ENCODE measurements at places on chromosomes 12 and 14.
A peak's percentile ranks its signal among the peaks of the same experiment; 100 is the strongest.

DNA sequence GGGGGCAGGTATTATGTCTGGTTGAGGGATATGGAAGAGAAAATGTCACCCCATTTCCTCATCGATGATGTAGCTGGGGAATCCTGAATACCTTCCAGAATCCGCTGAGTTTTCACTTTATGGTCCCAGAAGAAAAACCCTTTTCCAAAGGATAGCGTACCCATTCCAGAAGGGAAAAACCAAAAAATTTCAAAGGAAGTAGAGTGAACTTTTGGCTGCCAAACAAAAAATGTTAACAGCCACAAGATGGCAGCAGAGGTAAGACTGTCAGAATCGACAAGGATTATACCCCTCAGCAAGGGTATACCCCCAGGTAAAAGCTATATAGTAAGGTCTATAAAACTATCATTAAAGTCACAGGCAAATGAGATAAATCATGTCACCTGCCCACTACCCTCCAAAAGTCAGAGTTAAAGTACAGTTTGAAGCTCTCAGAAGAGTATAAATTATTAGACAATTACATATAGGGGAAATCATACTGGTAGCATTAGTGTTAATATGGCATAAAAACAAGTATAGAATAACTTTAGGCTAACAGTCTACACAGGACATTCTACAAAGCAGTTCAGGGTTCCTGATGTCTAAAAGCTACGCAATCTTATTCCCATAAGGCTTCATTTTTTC lies 18.0 kb downstream of the ACIN1 start:
- no peak for DNase-seq

DNA sequence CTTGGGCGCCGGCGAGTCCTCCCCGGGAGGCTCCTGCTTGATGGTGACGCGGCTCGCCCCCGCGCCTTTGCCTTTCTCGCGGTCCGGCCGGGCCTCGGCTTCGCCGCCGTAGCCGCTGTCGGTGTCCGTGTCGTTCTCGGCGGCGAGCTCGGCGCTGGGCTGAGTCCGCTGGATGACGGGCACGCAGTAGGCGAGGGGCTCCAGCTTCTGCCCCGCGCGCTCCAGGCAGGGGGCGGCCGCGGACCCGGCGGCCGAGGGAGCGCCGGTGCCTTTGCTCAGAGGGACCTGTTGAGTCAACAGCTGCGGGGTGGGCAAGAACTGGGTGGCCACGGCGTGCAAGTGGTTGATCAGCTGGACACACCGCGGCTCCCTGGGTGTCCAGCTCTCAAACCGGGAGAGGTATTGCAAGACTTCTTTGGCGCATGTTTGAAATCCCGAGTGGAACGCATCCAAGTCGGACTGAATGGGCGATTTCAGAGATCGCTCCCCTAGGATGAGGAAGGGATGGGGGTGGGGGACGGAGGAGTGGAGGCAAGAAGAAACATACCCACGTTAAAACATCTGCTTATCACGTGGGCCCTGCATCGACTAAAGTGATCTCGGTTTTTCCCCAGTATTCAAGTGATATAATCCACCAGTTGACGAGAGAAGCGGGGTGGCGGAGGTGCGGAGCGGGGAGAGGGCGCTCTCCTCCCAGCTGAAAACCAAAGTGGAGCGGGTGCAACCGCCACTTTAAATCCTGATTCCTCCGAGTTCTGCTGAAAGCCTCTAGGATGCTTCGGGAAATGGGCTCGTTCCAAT lies 2.0 kb downstream of the BHLHE41 start:
- peak; percentile 87 for DNase-seq

- no peak for DNase-seq
These were observed 494.4 kb upstream of the RGS6 start for GRCh38 chr14:71437870-71438269.

GRCh38 chr14:74647678-74648461 lies 35.8 kb upstream of the LTBP2 start:
- DNase-seq: no peak

- no peak for DNase-seq
These were observed 1.6 kb upstream of the CDKN1B start for GRCh38 chr12:12715459-12716150.

DNA sequence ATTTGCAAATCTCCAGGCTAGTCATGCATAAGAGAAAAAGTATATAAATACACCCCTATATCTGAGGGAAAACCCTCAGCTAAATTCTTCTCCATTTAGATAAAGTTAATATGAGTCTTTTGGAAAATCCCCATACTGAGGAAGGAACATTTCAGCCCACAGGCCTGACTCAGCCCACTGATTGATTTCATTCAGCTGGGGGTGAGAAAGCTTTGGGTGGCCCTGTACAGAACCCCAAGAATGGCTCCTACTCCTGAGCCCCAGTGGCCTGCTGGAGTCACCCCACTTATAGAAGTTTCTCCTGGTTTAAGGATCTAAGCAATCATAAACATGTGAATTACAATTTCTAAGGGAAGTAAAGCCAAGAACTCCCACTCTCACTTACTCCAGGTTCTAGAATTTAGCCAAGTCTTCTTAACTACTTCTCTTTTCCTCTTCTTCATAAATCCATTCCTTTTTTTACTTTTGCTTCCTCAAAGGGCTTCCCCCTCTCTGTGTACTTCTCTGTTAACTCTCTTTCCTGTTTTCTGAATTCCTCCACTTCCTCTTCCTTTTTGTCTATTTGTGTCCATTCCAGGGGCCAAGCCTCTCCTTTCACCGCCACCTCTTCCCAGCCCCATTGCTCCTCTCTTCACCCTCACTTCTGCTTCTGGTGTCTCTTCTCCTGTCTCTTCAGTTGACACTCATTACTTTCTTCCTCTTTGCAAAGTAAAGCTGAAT lies 21.0 kb downstream of the RTN1 start:
- no peak for DNase-seq

GRCh38 chr12:67742461-67742860 lies 93.9 kb downstream of the DYRK2 start:
- DNase-seq: no peak

GRCh38 chr12:11749943-11750690 lies 100.6 kb downstream of the ETV6 start:
- no peak for DNase-seq

DNA sequence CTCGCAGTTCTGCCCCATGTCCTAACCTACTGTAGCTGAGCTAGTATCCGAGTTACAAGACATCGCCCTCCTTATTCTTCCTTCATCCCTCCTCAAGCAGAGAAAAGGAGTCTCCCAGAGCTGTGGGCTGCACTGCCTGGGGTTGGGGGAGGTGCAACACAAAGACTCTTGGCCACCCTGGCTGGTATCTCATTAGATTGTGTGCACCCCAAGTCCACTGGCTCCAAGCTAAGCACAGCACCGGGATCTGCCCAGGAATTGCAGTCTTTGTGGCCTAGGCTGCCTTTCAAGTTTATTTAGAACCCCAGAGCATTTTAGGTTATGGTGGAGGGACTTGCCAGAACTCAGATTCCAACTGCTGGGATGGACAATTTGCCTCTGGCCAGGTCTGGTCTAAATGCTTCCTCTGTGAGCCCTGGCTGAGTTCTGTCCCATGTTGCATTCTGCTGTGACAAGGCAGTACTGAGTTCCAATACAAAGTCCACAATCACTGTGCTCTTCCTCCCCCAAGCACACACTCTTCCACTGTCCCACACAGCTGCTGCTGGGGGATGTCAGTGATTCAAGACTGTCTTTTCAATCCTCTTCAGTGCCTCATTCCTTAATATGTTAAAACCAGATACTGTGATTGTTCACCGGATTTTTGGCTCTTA lies 169.6 kb upstream of the CLEC14A start:
- no peak for DNase-seq

DNA sequence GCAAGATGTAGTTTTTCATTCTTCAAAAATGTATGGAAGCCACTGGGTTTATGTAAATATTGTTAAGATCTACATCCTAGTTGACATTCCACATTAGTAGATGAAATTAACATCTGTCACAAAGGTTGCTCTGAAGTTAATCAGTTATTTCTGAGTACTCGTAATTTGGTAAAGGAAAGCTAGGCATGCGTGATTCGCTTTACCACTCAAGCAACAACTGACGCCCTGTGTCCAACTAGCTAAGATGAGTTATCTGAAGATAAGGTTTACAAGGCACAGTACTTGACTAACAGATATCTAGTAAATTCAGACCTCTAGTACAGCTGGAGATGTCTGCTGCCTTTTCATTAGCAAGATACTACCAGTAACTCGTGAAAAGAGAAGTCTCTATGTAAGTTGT lies 14.1 kb downstream of the PRKD1 start:
- DNase-seq: no peak

DNA sequence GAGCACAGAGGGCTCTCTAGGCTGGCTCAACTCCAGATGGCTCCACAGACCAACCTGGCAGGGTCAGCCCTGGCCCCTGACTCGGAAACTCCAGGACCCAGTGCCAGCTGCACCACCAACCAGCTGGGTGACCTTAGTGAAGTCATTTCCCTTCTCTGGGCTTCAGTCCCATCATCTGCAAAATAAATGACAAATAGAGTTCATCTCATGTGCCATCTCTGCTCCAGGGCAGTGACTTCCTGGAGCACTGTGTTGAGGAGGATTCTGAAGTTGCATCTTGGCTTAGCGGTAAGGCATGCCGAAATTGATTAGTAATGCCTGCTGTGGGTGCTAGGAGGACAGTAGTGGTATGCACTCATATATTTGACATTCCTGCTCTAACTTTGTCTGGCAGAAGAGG lies 31.5 kb downstream of the DTX1 start:
- DNase-seq: no peak

DNA sequence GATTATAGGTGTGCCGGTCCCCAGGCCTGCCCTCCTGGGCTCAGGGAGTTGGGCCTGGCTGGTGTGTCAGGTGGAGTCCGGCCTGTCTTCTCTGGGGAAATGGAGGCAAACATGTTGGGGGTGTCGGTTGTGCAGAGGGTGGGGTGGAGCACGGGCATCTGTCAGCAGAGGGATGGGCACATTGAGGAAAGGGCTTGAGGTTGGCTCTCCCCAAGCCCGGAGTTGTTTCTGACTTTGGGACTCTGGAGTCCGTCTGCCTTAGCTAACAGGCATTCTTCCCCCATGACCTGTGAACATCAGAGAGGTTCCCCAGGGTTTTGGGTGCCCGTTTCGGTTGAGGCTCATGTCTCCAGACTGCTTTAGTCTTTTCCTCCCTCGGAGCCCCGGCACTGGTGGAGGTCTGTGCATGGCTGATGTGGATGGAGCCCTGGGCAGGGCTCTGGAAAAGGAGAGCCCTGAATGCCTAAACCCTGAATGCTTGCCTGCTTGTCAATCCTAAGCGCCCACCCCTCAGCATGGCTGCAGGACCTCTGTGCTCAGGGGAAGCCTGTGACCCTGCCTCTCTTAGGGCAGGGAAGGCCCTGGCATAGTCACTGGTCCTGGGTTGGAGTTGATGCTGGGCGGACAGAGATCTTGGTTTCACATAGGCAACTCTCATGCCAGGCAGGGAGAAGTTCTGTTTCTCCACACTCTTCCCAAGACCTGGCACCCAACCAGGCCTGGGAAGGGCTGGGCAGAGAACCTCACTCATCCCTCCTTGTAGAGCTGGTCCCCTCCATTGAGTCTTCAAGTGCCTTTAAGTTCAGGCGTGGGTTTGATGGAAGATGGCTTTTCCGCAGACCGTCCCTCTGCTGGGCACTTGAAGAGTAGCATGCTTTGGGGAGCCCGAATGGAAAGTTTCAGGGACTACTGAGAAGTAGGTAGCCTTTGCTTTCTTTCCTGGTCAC lies 12.9 kb downstream of the NYNRIN start:
- DNase-seq: no peak

DNA sequence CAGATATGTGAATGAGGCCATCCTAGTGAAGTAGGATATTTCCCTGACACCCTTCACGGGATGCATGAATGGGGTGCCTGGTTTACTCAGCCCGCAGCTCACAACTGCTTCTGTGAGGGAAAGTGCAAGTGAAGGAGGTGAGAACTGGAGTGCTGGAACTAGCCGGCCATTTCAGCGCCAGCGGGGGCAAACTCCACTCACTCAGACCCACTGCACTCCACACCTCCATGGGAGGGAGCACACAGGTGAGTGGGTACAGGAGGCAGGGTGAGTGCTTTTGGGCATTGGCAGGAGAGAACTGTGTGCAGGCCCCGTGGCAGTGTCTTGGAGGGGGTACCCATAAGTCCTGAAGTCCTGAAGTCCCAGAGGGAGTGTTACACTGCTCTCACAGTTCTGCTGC lies 1008.4 kb downstream of the SLC6A15 start:
- DNase-seq: no peak

DNA sequence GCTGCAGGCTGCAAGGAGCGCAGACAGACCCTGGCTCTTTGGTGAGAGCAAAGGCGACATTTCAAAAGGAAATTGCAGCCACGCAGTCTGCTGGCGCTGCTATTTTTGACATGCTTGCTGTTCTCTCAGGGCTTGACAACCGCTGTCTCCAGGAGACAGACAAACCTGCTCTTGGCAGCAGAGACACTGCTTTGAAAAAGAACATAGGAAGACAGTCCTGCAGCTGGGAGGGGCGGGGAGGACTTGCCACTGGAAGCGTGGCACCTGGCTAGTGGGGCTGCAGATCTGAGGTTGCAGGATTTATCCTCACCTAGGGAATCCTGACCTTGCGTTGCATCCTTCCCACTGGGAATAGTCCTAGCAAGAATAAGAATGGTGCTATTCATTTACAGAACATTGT lies 91.8 kb upstream of the KCNA1 start:
- no peak for DNase-seq

DNA sequence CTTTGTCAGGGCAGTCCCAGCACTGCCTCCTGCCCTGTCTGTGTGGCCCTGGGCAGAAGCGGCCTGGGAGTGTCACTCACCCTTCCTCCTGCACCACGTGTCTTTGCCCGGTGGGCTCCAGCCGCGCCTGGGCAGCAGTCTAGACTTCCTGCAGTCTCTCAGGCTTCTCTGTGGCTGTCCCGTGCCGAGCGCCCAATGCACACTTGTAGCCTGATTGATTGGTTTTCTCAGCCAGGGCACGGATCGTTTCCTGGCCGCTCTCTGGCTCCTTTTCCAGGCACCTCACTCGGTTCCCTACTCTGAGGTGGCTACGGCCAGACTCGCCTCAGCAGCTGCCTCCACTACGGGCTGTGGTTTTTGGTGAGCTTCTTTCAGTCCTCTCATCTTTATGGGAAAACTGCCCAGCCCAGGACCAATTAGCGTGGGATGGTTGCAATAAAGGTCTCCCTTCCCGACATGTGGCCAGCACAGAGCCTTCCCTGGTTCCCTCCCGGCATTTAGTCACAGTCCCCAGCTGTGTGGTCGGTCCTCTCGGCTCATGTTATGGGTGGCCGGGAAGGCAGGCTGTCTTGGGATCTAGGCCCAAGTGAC lies 133.1 kb downstream of the CACNA1C start:
- no peak for DNase-seq

GRCh38 chr14:103121846-103122584 lies 1.2 kb upstream of the TNFAIP2 start:
- DNase-seq: no peak

GRCh38 chr12:92146497-92147224 lies 1.0 kb upstream of the BTG1 start:
- no peak for DNase-seq

GRCh38 chr14:92984082-92984788 lies 61.3 kb downstream of the CHGA start:
- DNase-seq: no peak

- no peak for DNase-seq
These were observed 197.1 kb downstream of the EFCAB11 start for GRCh38 chr14:89757313-89757939.

DNA sequence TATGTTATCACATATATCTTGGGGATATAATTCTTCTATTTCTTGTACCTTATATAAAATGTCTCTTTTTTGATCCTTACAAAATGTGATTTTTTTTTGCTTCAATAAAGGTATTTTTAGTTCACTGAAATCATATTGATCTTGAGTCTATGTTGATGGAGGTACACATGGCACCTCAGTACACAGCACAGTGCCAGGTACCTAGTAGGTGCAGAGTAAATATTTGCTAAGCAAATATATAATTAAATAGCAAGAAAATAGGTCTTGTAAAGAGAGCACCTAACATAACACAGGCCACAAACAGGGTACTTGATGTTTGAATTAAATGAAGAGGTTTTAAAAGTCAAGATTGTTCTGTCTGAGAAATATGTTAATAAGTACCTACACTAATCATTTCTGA lies 69.7 kb downstream of the CIT start:
- DNase-seq: no peak
